NCI-H1930 (cell line): ENCODE measurements at places on chromosomes 5 and 9.

- DNase-seq = no peak
Observed at GRCh38 chr5:60209146-60209840, 315.8 kb upstream of the PDE4D start.

- no peak for DNase-seq
Observed at GRCh38 chr9:127949827-127950512, 12.3 kb upstream of the DPM2 start.

- DNase-seq = no peak
Observed at GRCh38 chr9:120710110-120710981, 3.9 kb downstream of the MEGF9 start.

DNA sequence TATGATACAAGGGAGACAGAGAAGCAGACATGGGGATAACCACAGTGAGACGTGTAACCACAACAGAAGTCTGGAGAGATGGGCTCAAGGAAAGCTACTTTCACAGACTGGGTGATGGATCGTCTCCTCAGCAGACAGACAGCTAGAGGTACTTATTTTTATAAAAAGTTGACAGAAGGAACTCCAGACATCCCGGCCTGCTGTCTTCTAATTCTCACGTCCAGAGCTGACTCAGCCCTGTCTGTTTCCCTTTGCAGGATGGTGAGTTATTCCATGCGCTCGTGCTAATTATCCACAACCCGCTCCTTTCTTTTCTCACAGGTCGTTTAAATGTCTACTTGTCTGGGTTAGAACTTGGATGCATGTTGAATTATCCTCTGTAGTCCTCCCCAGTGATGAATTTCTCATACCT lies 304.5 kb downstream of the CWC27 start:
- DNase-seq = no peak
